Hematopoietic multipotent progenitor cell treated with erythropoietin and hydrocortisone succinate and interleukin-3 and kit ligand, for 4 days (in vitro differentiated cells): ENCODE measurements at places on chromosomes 5 and 9.

DNA sequence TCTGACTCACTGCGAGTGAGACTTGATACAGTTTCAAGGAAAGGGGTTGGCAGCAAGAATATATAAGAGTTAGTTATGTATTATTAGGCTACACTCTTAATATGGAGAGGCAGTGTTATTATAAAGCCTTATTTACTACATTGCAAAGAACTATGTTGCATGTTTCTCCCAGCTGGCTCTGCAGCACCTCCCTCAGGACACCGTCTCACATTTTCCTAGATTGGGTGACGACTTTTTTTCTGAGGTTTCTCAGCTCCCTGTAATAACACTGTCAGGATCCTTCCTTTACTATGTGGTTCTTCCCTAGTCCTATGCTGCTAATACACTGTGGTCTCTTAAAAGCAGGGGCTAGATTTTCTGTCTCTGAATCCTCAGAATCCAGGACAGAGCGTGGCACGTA, 153.7 kb downstream of the INSYN2B start:
- DNase-seq = peak; percentile 37

- DNase-seq = no peak
Observed at GRCh38 chr5:29460971-29461559, 1732.4 kb upstream of the CDH6 start.

- DNase-seq = peak; percentile 52
Observed at GRCh38 chr9:95302479-95302878, 15.0 kb downstream of the FANCC start.

DNA sequence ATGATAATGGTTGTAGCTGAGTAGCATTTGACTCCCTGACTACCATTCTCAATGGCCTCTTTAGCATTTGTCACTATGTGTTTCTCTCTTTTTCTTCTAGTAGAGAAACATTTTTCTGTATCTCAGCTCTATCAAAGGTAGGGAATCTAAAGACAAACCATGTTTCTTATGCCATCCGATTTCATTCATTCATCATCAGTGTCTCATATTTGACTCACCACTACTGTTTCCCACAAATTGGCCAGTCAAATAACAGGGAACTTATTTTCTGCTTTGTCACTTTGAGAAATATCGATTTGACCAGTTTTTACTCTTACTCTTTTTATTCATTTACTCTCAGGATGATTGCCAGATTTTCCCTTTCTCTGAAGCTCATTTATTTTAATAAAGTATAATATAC, 282.3 kb downstream of the TMEM167A start:
- no peak for DNase-seq

DNA sequence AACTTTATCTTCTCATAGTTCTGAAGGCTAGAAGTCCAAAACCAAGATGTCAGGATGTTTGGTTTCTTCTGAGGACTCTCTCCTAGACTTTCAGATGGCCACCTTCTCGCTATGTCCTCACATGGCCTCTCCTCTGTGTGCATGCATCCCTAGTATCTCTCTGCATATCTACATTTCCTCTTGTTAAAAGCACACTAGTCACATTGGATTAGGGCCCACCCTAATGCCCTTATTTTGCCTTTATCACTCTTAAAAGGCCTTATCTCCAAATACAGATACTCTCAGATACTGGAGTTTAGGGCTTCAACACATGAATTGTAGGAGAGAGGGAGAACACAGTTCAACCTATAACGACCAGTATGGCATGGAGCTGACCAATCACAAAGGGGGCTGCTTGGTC, 151.7 kb downstream of the PRELID2 start:
- peak; percentile 42 for DNase-seq

GRCh38 chr9:105757496-105758251, 63.3 kb downstream of the TMEM38B start:
- DNase-seq = peak; percentile 49

GRCh38 chr9:487429-487828, 272.8 kb downstream of the DOCK8 start:
- no peak for DNase-seq

GRCh38 chr5:176788941-176789872, 21.2 kb upstream of the UNC5A start:
- DNase-seq = no peak

DNA sequence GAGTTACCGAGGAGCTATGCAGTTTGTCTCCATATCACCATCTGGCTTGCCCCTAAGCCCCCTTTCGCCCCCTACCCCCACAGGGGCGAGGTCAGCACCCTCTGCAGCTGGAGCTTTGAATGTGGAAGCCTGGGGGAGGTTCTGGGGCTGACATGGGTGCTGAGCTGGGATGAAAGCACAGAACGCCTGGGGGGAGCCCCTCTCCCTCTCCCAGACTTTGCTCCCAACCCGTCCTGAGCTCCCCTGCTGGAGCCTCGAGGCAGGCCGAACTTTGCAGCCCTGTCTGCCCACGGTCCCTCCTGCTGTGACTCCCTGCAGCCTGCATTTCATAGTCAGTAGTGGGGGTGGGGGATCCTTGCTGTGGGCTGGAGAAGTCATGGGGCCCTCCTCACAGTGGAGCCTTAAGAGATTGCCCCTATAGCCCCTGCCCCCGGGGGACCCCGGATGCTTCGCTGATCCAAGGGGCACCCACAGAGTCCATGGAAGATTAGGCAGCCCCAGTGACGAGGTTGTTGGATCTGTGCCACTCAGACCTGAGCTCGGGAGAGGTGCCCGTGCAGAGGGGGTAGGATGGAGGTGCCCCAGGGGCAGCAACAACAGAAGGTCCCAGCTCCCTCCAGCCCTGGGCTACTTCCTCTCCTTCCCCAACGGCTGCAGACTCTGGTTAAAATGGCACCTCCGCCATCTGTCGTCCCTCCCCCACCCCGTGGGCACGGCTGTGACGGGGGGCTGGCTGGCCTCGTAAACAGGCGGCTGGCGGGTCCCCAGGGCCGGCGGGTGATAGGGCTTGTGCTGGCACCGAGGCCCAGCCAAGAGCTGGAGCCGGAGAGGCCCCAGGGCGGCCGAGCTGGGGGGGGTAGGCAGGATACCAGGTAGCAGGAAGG, 162.0 kb downstream of the C9orf50 start:
- DNase-seq = peak; percentile 74
